Stimulated activated CD8-positive, alpha-beta memory T cell treated with anti-CD3 and anti-CD28 coated beads, Interleukin-4, amount 100 ng/mL, for 1 hour (primary cell): ENCODE measurements at places on chromosomes 7 and 10.

GRCh38 chr10:86218160-86218559 lies 148.4 kb downstream of the GRID1 start:
- DNase-seq, result no peak

- DNase-seq, result no peak
These were observed 885 bp upstream of the NKX1-2 start for GRCh38 chr10:124450783-124451057.

DNA sequence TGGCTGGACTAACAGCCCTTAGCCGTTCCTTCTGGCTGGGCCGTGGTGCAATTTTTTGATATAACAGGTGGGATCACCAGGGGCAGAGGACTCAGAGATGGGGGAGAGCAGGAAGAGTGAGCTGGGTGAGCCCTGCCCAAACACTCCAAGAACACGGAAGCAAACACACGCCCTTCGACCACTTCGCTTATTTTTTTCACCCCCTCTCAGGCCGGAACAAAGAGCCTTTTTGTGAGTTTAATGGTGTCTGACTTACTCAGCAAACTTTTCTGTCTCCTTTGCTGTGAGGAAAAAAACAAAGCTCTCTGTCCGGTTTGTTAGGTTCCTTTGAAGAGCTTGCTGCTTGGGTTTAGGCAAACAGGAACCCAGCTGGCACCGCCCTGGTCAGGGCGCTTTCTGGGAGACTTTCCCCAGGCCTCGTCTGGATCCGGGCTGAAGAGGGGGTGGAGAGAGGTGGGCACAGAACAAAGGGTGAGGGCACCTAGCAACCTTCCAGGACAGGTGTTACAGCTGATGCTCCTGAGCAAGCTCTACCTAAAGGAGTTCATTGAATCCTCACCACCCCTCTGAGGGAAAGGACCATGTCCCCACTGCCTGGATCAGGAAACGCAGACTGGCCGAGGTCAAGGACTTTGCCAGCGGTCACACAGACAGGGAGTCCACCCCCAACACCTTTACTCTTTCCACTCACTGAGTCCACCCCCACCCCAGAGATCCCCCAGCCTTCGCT lies 23.3 kb downstream of the CALML3 start:
- DNase-seq, result no peak

DNA sequence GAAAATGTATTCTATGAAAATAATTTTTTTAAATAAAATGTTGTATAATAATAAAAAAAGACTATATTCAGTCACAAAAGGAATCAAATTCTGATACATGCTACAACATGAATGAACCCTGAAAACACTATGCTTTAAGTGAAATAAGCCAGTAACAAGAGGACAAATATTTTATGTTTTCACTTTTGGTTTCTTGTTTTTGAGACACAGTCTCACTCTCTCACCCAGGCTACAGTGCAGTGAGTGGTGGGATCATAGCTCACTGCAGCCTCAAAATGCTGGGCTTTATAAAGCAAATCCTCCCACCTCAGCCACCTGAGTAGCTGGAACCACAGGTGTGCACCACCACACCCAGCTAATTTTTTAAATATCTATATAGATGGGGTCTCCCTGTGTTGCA lies 64.2 kb downstream of the CNOT4 start:
- DNase-seq, result no peak

GRCh38 chr10:110821508-110821907 lies 50.2 kb upstream of the PDCD4 start:
- DNase-seq, result no peak

DNA sequence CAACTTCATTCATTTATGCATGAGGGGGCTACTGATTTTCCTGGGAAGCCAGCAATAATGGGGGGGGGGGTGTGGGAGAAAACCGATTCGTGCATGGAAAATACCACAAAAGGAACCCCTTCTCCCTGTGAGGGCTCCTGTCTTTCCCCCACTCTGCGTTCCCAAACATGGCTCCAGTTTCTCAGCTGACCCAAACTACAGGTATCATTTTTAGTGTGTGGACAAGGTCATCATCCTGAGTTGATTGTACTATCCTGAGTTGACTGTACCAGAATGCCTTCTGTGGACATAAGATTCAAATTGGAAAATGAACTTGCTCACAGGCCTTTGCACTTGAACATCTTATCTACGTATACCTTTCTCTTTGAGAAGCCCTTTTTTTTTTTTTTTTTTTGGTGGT lies 49.9 kb downstream of the ZRANB1 start:
- no peak for DNase-seq

DNA sequence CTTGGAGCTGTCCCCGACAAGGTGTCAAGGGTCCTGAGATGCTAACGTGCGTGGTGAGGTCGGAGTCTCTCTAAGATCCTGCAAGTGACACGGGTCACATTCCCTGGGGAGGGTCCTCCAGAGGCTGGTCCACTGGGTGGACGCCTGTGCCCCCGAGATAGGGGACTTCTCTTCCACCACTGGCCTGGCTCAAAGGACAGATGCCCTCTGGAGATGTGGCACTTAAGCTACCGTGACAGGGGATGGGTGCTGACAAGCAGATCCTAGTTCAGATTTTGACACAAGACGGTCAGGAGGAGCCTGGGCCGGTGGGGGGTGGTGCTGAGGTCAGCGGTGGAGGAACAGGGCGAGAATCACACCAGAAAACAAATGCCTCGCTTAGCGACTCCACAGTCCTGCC lies 178.0 kb downstream of the ADARB2 start:
- no peak for DNase-seq

DNA sequence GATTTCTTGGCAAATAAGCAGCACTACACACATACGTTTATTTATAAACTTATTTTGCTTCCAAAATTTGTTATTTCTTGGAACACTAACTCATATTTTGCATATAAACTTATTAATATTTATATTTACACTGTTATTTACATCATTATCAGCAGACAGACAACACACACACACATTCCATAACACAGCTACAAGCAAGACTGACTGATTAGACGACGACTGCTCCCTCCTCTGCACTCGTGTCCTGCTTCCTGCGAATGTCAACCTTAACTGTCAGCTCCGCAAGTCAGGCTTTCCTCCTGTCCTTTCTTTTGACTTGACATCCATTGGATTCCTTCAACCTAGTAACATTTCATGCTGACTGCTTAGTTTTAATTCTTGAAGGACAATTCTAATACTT lies 96.6 kb downstream of the ATE1 start:
- DNase-seq, result no peak
